Posterior vena cava (tissue), 2 donors: ENCODE measurements at places on chromosomes 5 and 9. TPM values are rescaled to one million over a fixed set of nuclear protein-coding genes. Genes with fewer than 3 reads are reported as not detected.

The SLC6A3 gene
- total RNA-seq = 0.19 TPM

The TAF1L gene
- total RNA-seq = not detected

The CDO1 gene
- 6.4 TPM for total RNA-seq

The SMIM33 gene
- not detected for total RNA-seq

The MAMDC2 gene
- total RNA-seq = 13.4 TPM

GRCh38 chr5:115423051-115423450 lies 121.5 kb downstream of the FEM1C start:
- DNase-seq = no peak

- no peak for DNase-seq
Observed at GRCh38 chr9:94866770-94867169, 140.3 kb downstream of the AOPEP start.

- no peak for DNase-seq
Observed at GRCh38 chr5:93352186-93352585, 228.8 kb downstream of the NR2F1-AS1 start.

GRCh38 chr5:164345173-164345849 lies 839.9 kb downstream of the MAT2B start:
- no peak for DNase-seq

- DNase-seq = no peak
Observed at GRCh38 chr5:164741376-164741775, 1236.0 kb downstream of the MAT2B start.

- DNase-seq = no peak
Observed at GRCh38 chr5:133397990-133398645, 214.2 kb downstream of the FSTL4 start.

DNA sequence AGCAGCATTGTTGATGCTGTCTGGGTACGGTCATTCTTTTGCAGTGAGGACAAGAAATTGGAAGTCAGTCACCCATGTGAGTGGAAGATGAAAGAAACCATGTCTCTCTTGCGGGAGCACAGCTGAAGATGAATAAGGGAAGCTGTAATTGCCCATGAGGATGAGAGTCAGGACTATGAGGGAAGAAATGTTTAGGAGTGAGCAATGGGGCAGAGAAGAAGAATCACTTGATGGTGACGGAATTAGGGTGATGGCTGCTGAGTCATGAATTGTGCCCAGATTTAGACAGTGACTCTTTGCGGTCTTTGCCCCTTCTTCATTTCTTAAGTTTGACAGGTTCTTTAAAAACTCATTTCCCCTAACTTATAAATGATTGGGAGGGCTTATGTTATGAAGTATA lies 183.3 kb downstream of the MAST4 start:
- no peak for DNase-seq

- peak; percentile 84 for DNase-seq
Observed at GRCh38 chr9:41229408-41230401, 40.6 kb upstream of the ZNG1F start.
